ENCODE measurements at places on chromosomes 1 and 21.
A peak's percentile ranks its signal among the peaks of the same experiment; 100 is the strongest.

- DNase-seq, result peak; percentile 30
These were observed 26.7 kb upstream of the DUSP10 start for GRCh38 chr1:221768444-221769066.

- DNase-seq, result no peak
These were observed 1.6 kb downstream of the ADGRL4 start for GRCh38 chr1:79004916-79005315.

GRCh38 chr1:225845571-225846259 is 35.8 kb downstream of the EPHX1 start:
- DNase-seq, result peak; percentile 91

GRCh38 chr1:211752317-211752716 is 76.9 kb upstream of the NEK2 start:
- DNase-seq, result no peak

DNA sequence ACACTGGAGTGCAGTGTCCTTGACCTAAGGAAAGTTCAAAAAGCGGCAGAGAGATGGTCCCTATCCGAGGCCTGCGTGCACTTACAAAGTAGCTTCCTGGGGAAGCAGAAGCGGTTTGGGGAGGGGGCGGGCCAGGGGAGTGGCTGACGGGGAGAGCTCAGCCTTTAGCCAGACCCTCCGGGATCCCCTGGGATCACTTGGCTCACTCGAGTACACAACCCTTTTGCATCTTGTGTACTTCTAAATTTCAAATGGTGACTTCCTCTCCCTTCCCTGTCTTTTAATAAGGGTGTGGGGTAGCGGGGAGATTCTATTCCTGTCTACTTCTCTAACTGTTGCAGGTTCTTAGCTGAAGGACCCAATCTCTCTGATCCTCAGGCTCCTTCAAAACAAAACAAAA is 18.1 kb upstream of the SNX27 start:
- DNase-seq, result peak; percentile 70

DNA sequence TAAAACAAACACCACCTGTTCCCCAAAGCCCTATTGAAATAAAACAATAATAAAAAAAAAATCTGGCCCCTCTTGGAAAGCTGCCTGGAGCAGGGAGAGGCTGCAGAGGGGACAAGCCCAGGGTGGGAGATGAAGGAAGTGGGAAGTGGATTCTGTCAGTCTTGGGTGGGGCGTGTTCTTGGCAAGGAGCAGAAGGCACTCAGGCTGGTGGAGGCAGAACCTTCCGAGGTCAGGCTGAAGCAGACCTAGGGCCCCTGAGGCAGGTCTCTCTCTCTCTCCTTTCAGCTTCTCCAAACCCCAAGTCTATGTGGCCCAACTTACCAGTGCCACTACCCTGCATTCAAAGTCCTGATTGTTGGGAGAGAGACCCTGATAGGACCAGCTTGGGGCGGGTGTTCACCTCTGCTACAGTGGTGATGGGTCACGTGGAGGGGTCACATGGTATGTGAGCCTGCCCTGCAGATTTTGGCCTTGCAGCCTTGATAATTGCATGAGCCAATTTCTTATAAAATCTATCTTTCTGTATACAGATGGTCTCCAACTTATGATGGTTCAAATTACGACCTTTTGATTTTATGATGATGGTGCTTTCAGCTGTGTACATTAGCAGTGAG is 145.4 kb upstream of the C1orf174 start:
- peak; percentile 20 for DNase-seq

- DNase-seq, result no peak
These were observed 111.9 kb downstream of the ZBTB18 start for GRCh38 chr1:244162786-244163530.

DNA sequence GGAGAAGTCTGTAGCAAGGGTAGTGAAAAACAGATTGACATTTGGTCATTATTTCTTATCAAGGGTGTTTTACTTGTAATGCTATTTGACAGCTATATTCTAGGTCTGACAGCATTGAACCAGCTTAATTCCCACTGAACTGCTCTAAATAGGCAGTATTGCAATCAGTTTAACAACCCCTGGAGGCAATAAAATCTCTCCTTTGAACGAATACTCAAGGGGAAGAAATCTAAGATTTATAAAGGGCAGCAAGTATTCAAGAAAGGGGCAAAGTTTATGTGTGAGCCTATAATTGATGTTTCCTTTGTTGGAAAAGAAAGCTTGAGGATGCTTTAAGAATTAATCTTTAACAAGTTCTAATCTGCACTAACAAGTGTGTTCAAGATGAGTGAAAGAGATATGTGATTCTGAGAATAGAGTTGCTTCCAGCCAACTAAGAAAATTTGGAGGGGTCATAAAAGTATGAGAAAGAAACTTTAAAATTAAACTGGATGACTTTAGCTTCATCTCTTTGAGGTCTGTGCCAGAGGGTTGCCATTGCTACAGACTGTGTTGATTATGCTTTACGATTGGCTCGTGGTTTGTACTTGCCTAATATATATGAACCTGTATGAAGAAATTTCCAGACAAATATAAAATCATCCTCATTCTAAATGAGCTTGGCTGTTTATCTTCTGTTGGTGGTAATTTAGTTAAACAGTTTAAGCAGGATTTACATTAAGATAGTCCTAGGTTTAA is 72.5 kb downstream of the ZNF326 start:
- DNase-seq, result no peak

DNA sequence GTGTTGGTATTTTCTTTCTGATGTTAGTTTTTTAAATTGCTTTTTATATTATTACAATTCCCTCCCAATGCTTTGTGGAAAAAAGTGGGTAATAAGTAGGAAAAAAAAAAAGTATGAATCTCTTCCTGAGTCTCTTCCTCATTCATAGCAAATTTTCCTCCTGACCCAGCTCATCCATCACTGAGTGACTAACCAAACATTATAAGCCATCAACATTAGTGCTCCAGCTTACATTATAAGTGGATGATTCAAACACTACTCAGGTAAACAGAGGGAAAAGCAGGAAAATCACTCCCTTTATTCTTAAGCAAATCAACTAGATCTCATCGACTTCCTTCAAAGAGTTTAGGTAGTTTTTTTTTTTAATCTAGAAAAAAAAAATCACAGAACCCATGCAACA is 15.4 kb upstream of the SAMD13 start:
- no peak for DNase-seq
